ENCODE measurements at places on chromosomes 7 and 10.

GRCh38 chr7:152851881-152852417 is 92.4 kb downstream of the ACTR3B start:
- no peak for DNase-seq

- DNase-seq: no peak
Observed at GRCh38 chr10:3982746-3983442, 197.9 kb upstream of the KLF6 start.

DNA sequence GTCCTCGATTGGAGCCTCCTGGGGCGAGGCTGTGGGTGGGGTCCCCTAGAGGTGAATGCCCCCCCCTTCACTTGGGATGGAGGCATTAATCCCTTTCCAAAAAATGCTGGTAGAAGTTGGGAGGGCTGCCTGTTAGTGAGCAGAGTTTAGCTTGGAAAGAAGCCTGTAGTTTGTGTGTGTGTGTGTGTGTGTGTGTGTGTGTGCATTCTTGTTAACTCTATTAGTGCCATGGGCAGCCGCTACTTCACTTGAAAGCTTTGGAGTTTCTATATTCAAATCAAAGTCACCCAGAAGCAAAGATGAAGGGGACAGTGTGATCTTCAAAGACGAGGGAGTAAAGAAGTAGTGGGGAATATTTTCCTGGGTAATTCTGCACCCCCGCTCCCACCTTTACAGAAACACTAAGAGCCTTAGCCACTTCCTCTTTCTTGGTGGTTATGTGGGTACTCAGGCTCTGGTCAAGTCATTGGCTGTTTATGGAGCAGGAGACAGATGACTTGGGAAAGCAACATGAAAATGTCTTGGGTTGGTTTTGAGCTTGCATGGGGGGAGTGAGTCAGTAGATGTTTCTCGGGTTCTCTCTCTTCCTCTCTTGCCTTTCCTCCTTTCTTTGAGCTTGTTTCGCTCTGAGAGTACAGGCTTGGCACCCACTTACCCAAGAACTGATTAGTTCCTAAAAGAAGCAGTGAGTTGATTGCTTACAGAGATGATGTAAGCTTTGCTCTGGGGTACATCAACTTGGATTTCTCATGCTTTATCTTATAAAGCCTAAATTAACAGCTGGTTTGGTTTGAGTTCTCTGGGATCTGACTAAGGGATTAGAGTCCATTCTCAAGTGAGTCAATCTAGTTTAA is 35.9 kb downstream of the TCF7L2 start:
- peak; percentile 75 for DNase-seq

GRCh38 chr7:29976266-29976665 is 13.3 kb downstream of the SCRN1 start:
- DNase-seq: no peak

DNA sequence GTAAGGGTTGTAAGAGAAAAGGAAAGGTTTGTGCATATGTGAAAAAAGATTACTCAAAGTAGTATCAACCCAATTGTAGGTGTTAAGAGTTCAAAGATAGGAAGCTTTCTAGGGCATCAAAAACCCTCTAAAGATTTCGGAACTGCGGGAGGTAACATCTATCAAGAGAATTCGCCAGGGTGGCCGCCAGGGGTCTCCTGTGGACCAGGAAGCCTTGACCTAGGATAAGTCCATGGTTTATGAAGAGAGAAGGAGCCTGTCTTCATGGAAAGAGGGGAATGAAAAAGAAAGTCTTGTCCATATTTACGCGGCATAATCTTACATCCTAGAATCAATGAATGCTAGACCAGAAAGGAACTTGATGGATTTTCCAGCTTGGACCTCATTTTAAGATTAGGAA is 140.7 kb upstream of the CALCR start:
- no peak for DNase-seq

GRCh38 chr7:106187613-106188350 is 75.7 kb upstream of the SYPL1 start:
- DNase-seq: no peak

- no peak for DNase-seq
Observed at GRCh38 chr10:28082316-28082715, 83.4 kb upstream of the ODAD2 start.

DNA sequence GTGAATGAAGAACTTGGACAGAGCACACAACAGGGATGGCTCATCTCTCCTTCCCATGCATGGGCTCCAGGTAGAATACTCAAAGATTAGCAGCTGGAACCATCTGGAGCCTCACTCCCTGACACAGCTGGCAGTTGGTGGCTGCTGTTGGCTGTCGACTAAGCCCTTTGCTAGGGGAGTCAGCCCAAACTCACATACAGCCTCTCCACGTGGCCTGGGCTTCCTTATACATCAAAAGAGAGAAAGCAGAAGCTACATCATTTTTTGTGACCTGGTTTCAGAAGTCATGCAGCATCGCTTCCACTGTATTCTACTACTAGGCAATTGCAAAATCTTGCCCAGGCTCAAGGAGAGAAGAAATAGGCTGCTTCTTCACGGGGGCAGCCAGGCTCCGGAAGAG is 24.4 kb downstream of the ASNS start:
- no peak for DNase-seq

GRCh38 chr7:5574770-5575269 is 151.2 kb upstream of the TNRC18 start:
- no peak for DNase-seq

DNA sequence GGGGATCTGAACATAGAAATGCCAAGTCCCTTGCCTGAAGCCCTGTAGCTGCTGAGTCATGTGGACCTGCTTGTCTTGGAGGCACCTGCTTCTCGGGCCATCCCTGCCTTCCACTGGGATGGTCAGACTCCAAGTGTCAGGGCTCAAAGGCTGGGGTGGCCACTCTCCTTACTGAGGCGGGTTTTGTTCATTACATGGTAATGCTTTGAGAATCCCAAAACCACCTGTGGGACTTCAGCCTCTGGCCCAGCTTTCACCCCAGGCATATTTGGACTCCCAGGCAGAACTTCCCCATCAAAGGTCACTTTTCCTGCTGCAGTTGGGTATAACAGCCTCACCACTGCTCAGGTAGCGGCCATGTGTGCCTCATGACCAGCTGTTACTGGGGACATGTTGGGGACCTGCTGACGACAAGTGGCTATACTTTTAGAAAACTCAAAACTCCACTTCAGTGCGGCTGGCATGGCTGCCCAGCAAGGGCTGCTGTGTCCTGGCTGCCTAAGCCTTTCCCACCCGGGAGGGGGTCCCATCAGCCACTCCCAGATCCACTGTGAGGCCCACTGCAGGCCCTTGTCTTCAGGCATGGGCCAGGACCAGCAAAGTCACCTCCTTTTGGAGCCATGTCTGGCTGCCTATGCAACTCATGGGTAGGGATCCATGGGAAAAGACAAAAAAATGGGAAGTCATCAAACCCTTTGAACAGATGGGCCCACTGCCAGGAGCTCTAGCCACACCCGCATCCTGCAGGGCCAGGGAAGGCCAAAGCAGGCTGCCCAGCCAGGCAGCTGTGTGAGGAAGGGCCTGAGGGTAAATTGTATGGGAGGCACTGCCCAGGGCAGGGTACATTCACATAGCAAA is 96.7 kb downstream of the ARHGAP22 start:
- DNase-seq: no peak

DNA sequence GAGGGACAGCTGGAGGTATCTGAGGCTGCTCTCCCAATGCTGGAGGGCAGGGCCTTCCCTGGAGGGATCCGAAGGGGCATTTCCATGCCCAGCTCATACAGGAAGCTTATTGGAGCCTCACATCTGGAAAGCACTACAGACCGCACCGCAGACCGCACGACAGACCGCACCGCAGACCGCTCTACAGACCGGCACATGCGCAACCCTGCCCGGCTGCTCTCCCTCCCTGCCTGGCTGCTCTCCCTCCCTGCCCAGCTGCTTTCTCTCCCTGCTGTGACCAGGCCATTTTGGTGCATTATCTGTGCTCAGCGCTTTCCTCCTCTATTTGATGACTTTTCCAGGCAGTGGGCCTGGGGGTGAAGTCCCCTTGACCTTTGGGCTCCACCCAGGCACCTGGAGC is 39.6 kb upstream of the EN2 start:
- DNase-seq: no peak

DNA sequence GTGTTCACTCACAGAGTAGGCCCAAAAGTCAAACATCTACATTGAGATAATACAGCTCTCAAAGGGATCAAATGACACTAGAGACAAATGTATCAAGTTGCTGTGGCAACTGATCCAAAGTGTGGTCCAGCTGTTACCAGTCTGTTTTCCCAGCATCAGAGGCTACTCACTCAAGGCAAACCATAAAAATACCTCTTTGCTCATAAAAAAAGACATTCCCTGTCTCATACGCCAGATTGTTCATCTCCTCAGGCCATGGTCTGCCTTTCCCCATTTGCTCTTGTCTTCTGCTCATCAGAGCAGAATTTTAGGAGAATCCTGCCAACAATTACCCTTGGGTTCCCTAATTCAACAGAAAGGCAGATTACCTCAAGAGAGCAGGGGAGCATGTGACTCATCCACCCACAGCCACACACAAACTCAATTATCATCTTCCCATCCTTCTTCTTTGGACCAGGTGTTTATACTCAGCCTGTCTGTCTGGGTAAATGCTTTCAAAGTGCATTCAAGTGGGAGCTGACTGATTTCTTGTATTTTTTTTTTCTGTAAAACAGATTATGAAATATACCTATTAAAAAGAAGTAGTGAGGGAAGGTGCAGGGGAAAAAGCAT is 226.5 kb upstream of the HPS1 start:
- no peak for DNase-seq

DNA sequence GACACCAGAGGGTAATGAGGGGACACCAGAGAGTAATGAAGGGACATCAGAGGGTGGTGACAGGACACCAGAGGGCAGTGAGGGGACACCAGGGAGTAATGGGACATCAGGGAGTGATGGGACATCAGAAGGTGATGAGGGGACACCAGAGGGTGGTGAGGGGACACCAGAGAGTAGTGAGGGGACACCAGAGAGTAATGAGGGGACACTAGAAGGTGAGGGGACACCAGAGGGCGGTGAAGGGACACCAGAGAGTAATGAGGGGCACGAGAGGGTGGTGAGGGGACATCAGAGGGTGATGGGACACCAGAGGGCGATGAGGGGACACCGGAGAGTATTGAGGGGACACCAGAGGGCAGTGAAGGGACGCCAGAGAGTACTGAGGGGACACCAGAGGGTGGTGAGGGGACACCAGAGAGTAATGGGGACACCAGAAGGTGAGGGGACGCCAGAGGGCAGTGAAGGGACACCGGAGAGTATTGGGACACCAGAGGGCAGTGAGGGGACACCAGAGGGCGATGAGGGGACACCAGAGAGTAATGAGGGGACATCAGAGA is 10.6 kb downstream of the NACAD start:
- no peak for DNase-seq

DNA sequence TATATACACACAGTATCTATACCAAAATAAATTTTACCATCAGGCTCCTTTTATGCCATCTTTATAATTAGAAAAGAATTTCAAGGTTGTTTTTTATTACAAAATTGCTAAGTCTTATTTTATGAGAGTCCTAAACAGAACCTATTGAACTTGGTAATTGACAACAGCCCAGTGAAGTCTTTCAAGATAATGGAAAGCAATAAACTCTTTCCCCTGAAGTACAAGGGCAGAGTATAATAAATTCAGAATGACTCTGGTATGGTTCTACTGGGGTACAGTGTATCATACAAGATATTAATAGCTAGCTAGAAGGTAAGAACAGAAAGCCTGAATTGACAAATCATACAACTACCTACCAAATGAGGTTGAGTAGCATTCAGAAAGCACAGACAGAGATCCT is 26.2 kb upstream of the CUBN start:
- no peak for DNase-seq

DNA sequence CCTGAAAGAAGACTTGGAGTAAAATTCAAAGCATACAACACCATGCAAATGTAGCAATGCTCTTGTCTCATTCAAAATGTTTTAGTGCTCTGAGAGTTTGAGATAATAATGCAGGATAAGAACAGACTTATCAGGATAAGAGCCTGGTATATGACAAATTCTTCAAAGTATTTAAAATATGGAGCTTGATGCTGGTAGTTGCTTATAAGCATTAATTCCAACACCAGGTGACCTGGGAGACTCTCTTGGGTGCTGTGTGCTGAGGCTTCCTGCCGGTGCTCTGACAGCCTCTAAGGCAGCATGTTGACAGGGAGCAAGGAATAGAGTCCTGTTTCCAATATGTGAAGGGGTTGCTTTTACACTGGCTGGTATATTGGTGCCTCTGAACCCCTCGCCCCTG is 34.8 kb upstream of the SLC26A5 start:
- no peak for DNase-seq

DNA sequence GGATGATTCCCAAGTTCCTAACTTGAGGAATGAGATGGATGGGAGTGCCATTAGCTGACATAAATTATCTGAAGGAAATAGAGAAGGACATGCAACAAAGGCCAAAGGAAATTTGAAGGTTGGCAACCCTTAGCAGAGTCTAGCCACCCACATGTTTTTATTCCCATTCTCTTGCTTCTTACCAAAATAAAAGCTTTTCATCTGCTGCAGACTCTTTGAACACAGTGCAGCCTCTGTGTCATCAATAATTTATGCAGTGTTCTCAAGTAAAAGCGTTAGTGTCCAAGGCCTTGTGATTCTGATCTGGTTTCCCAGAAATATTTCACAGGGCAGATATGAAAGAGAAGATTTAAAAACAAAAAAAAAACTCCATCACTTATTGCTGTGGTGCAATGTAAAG is 98.5 kb downstream of the ST7 start:
- DNase-seq: no peak

DNA sequence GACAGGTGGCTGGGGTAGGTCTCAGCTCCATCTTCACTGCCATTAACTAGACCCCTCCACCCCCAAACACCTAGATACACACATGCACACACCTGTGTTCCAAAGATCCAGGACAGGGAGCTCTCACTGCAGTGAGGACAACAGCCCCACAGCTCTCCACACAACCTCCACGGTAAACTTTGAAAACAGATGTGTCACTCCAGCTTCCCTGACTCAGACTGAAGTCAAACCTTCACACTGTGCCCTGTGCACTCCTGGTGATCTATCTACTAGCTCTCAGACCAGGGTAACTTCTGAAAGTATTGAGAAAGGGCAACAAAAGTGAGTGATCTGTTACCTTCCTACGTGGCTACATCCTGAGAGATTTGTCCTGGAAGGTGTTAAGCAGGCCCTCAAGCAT is 519.8 kb downstream of the XPNPEP1 start:
- no peak for DNase-seq

DNA sequence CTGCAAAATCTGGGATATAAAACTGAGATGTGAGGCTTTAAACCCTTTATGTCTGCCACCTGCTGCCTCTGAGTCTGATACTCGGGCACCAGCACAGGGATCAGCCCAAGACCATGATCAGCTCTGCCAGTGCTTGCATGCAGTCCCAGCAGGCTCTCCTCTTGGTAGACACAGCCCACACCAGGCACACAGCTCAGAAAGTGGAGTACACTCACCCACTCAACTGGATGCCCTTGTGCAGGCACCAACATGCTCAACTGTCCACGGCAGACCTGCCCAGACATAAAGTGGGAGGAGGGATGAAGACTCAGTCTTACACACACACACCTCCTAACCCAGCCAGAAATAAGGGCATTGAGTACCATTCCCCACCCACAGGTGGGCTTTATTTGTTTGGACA is 18.2 kb upstream of the MYH16 start:
- DNase-seq: no peak

Data from SIG-M5 (cell line).